ENCODE measurements at places on chromosomes 7 and 10.
A peak's percentile ranks its signal among the peaks of the same experiment; 100 is the strongest.

GRCh38 chr7:80089366-80089765 is 45.3 kb upstream of the GNAI1 start:
- DNase-seq: no peak

DNA sequence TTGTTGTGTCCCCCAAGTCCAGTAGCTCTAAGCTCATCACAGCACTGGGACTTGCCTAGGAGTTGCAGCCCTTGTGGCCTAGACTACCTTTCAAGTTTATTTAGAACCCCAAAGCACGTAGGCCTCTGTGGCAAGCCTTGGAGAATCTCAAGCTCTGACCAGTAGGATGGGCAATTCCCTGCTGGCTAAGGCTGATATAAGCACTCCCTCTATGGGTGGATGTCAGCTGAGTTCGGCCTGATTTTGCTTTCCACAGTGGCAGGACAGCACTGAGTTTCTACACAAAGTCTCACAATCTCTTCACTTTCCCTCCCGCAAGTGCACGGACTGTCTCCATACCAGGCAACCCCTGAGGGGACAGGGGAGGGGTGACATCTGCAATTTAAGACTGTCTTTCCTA is 886.4 kb upstream of the LRRN3 start:
- peak; percentile 12 for DNase-seq

DNA sequence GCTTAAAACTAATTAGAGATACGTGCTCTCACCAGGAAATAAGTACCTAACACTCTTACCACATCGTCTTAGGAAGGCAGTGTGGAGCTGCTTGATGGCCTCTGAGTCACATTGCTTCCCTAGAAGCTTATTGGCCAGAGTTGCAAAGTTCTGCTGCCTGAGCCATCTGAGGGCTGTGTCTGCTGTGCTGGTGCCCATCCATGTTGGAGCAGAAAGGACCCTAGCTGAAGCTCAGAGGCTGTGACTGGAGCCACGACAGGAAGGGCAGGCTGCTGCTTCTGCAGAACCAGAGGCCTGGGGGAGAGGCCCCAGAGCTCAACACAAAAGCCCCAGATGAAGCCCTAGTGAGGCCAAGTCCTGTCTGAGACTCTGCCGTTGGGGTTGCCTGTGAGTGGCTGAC is 64.8 kb upstream of the IGFBP3 start:
- DNase-seq: no peak

GRCh38 chr10:130412317-130412716 is 276.1 kb downstream of the GLRX3 start:
- no peak for DNase-seq

GRCh38 chr7:46680147-46680546 is 759.1 kb upstream of the IGFBP3 start:
- DNase-seq: no peak

DNA sequence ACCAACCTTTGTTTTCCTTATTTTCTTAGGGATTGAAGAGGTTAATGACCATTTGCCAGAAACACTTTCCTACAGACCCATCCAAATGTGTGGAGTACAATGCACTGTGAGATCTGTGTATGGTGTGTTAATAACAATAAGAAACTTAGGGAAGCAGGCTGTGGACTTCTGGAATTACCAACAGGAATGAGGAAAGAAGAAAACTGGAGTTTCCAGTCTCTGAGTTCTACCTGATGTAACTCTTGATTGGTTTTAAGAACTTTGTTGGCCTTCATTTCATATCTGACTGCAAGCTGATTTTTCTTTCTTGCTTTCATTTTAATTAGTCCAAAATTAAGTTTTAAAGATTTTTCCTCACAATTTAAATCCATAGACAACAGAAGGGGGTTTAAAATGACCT is 43.5 kb downstream of the PRPF18 start:
- DNase-seq: no peak

- DNase-seq: no peak
Measured at GRCh38 chr7:2030475-2031450, 202.0 kb downstream of the MAD1L1 start.

DNA sequence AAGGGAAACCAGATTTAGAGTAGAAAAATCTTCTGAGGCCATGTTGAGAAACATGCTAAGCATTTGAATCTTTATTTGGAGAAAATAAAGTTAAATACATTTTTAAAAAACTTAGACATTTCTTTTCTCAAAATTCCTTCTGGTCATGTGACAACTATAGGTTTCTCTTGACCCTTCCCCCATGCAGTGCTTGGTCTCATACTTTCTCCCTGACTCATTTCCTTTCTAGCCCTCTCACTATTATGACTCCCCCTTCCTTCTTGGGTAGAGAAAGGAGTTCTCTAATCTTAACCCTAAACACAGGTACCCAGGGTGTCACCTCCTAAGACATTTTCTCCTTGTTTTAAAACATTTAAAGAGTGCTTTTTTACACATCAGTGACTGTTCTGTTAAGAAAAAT is 179.5 kb upstream of the TMEM106B start:
- no peak for DNase-seq

DNA sequence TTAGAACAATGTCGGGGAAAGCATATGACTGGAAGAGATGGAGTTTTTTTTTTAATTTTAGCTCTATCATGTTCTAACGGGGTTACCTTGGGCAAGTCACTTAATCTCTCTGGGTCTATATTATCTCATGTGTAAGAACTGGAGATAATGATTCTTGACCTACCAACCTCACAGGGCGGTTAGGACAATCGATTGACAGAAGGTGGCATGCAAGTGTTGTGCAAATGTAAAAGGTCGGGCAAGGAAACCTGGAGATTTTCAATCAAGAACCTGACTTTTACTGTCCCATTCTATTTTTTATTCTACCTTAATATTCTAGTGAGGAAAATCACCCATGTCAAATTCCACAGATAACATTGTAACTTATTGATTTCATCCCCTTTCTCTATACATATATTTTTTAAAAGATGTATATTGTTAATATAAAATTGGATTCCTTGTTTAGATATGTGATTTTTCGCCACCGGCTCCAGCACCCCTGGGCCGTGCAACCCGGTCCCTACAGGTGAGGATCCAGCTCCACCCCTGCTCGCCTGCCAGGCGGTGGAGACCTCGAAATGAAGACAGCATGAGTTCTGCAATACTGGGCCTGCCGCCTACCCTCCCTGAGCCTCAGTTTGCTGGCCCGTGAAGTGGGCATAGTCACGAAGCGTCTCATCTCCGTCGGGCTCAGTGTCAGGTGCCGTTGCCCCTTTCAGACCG is 497.6 kb upstream of the PHF14 start:
- DNase-seq: no peak

DNA sequence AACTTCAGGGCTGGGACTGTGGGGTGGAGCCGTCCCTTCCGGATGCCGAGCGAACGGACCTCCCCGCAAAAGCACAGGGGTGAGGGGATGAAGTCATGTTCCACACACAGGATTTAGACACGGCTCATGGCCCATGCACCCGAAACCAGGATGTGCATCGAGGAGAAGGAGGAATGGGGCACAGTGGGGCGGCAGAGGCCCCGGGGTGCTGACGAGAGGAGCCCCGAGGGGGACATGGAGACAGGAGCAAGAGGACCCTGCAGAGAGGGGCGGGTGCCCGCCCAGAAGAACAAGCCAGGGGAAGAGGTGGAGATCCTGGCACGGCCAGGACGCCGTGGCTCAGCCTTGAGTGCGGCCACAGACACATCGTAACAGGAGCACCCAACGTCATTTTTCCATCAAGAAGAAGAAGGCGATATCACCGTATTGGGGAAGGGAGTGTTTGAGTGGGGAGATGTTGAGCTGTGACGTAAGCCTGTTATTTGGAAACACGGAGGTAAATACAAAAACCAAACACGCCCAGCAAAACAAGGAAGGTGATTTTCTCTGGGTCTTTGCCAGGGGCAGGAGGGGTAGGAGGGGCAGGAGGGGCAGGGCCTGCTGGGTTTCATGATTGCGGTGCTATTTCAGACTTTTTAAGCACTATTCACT is 25.3 kb upstream of the FOXL3 start:
- DNase-seq: no peak

DNA sequence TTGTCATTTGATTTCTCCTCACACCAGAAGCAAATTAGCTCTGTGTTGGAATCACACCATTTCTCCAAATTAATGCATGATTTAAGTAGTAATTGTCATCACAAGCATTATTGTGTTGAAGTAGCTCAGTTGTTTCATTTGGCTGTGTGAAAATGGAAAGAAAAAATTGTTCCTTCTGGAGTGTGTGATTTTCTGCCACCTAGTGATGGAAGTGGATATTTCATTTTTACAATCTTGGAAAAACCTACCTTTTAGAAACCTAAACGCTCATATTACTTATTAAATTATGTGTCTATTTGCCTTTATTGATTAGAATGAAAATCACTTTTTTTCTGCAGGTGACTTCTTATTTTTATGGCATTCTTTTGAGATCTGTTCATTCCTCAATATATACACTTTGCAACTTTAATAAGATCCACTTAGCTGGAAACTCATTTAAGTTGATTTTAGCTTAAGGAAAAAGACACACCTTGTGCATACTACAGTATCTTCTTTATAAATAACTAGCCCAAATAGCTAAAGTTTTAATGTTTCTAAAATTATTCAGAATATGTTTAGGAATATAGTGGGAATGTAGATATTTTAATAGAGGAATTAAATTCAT is 50.0 kb downstream of the SRI start:
- DNase-seq: peak; percentile 38

DNA sequence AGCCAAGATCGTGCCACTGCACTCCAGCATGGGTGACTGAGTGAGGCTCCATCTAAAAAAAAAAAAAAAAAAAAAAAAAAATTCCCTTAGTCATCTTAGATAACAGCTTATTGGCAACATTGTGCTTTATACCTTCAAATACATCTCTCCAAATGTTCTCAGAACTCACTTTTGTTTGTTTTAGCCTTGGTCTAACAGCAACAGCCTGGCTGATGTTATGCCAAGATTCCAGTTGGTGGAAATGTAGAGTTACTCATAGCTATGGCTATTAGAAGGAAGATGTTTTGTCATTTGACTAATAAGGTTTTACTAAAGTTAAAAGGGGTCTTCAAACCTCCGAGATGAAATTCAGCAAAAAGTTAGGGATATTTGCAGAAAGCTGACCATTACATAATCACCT is 481.4 kb downstream of the NEBL start:
- no peak for DNase-seq

Measured in NCI-H69 (cell line).